Natural killer cell treated with Interleukin-12 subunit alpha and Interleukin-12 subunit beta and Interleukin-15 and Interleukin-18, amount 100 ng/mL, for 72 hours (primary cell): ENCODE measurements at places on chromosomes 4 and X.

DNA sequence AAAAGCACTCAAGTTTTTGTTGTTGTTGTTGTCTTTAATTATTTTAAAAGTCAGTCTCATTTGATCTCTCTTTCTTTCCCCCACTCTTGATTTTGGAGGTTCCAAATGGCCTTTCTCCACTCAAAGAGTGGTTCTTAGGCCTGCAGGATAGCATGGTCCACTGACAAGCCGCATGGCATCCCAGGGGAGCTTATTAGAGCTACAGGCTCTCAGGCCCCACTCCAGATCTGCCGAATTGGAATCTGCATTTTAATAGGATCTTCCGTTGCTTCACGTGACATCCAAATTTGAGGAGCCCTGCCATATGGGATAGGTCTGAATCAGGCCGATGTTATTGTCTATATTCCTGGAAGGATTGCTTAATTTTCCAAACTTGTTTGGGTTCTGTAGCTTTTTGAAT is 72.1 kb downstream of the CPE start:
- H3K27me3 ChIP-seq = peaks cover 5% of the 10 kb centered on the region
- no peak overlapping the region for H3K4me3 ChIP-seq
- peaks cover 4% of the 10 kb centered on the region for H3K4me1 ChIP-seq
- no peak overlapping the region for H3K27ac ChIP-seq
- no peak for DNase-seq

- H3K4me3 ChIP-seq = no peak overlapping the region
- no peak for DNase-seq
- H3K27me3 ChIP-seq = no peaks in the 10 kb centered on the region
- H3K4me1 ChIP-seq = peaks cover 8% of the 10 kb centered on the region
These were observed 93.1 kb downstream of the DOCK11 start for GRCh38 chrX:118588715-118589114.

DNA sequence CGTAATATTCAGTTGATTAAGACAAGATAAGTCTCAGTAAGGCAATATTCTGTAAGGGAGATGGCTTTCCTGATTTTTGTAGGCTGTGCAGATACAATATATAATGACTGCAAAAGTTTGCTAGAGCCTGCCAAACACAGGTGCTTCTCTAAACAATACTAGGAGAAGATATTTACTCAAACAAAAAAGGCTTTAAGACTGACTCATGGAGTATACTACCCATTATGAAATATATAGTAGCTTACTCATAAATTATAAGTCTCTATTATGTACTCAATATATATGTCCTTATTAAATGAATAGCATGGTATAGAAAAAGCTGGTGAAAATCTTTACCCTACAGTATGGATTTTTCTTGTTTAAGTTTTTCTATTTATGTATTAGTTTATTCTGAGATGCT is 93.2 kb upstream of the IL15 start:
- no peaks in the 10 kb centered on the region for H3K36me3 ChIP-seq
- H3K4me1 ChIP-seq = no peaks in the 10 kb centered on the region
- no peak for DNase-seq
- H3K4me3 ChIP-seq = no peak overlapping the region

DNA sequence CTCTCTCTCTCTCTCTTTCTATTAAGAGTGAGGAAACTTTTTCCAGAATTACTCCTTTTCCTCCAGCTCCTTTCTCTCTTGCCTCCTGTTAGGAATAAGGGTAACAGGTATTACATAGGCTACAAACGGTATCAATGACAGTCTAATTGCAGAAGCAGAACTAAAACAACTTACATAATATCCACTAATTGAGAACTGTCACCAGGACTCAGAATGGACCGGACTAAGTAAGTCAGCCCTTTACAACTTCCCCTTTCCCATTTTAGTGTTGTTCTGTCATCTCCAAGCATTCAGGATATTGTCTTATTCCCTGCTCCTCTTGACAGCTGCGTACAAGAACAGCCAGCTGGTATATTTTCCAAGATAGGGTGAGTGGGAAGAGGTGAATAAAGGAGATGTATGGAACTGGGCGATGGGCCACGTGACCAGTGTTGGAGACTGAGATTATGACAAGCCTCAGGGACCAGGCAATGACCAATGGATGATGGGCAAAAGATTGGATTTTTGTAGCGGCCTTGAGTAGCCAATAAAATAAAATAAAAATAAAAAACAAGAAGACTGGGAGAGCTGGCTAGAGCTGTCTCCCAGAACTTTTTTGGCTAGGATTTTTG is 2.3 kb upstream of the FNIP2 start:
- no peaks in the 10 kb centered on the region for H3K36me3 ChIP-seq
- peaks cover 8% of the 10 kb centered on the region for H3K27me3 ChIP-seq
- peaks cover 32% of the 10 kb centered on the region for H3K4me1 ChIP-seq
- DNase-seq = no peak

DNA sequence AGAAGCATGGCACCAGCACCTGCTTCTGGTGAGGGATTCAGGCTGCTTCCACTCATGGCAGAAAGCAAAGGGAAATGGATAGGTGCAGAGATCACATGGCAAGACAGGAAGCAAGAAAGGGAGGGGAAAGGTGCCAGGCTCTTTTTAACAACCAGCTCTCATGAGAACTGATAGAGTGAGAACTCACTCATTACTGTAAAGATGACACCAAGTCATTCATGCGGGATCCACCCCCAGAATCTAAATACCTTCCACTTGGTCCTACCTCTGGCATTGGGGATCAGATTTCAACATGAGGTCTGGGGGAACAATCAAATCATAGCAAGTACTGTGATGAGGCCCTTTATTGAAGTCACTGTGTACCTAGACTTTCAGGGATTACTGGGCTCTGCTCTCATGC is 72.0 kb upstream of the PRDM5 start:
- H3K27me3 ChIP-seq = peaks cover 9% of the 10 kb centered on the region
- no peak overlapping the region for H3K4me3 ChIP-seq
- H3K4me1 ChIP-seq = no peaks in the 10 kb centered on the region
- H3K27ac ChIP-seq = no peak overlapping the region

GRCh38 chr4:84730375-84730774 is 147.4 kb downstream of the CDS1 start:
- no peaks in the 10 kb centered on the region for H3K4me1 ChIP-seq
- DNase-seq = no peak

DNA sequence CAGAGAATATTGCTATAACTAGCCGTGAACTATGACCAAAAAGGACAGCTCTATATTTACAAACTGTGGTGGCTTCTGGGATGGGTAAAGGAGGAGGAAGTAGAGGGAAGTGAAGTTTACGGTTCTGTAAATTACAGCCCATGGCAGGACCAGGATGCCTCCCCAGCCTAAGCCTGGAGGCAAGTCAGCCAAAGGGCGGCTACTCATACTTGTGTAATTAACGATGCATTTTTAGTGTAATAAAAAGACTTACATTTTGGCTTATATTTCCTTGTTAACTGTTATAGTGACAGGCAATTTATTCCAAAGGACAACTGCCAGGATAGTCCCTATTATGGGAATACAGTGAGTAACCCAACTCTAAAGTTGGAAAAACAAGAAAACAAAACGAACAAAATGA is 139.9 kb upstream of the OTUD4 start:
- H3K27ac ChIP-seq = no peak overlapping the region
- DNase-seq = no peak
- no peaks in the 10 kb centered on the region for H3K36me3 ChIP-seq
- no peaks in the 10 kb centered on the region for H3K4me1 ChIP-seq

DNA sequence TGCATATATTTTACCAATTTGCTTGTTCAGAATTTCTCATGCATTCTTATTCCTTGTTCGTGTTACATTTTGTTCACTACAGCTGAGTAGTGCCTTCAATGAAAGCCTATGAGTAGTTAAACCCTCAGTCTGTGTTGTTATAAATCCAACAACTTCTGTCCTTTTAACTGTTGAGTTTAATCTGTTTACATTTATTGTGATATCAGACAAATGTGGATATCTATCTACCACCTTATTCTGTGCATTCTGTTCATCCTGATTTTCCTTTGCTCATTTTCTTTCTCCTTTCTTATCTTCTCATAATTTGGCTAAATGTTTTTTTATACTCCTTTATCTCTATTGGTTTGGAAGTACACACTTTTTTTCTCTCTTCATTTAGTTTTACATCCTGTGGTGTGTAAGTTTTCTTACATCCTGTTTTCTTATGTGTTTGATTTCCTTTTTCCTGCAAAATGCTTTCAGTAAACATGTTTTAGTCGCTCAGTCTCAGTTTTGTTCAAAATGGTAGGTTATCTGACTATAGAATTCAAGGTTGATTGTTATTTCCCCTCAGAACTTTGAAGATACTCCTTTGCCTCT is 54.2 kb downstream of the CASP6 start:
- H3K27me3 ChIP-seq = no peaks in the 10 kb centered on the region
- no peak for DNase-seq
- H3K4me3 ChIP-seq = peak overlapping the region; percentile 66
- H3K36me3 ChIP-seq = peaks cover 14% of the 10 kb centered on the region

DNA sequence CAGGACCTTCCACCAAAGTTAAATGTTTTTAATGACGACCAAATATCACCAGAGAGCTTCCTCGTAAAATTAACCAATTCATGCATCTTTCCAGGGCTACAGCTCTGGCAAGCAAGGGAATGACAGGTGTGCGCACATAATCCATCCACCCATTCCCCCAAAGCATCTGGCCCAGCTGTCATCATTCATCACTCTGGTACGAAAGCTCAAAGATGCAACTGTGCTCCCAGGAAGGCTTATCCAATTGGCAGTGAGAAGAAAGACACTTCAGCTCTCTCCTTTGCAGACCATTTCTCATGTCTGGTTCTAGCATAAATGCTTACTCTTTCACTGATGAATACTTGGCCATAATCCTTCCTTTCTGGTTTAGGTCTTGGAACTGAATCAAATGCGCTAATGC is 139.2 kb downstream of the NSUN7 start:
- DNase-seq = no peak
- no peaks in the 10 kb centered on the region for H3K36me3 ChIP-seq
- no peak overlapping the region for H3K27ac ChIP-seq
- peaks cover 11% of the 10 kb centered on the region for H3K27me3 ChIP-seq

DNA sequence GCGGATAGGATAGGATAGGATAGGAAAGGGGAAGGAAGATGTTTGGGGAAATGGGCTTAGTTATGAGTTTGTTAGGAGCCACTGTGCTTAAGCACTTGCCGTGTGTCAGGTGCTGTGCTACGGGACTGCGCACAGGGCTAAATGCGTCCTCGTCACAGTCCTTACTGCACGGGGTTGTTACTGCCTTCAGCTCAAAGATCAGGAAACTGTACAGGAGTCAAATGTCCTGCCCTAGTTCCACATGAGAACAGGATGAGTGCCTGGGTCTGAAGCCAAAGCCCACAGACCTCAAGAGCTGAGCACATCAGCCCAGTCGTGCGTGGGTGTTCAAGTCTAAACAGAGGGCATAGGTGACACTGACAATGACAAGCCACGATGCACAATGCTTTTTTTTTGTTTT is 15.0 kb downstream of the ACSL1 start:
- H3K4me3 ChIP-seq = no peak overlapping the region
- H3K27me3 ChIP-seq = no peaks in the 10 kb centered on the region
- peaks cover 55% of the 10 kb centered on the region for H3K4me1 ChIP-seq
- H3K36me3 ChIP-seq = peaks cover 4% of the 10 kb centered on the region
- no peak for DNase-seq
- H3K27ac ChIP-seq = no peak overlapping the region

GRCh38 chr4:80189956-80190677 is 7.2 kb upstream of the PRDM8 start:
- H3K27me3 ChIP-seq = peaks cover 26% of the 10 kb centered on the region
- no peak overlapping the region for H3K27ac ChIP-seq
- H3K36me3 ChIP-seq = peaks cover 16% of the 10 kb centered on the region
- peaks cover 14% of the 10 kb centered on the region for H3K4me1 ChIP-seq

DNA sequence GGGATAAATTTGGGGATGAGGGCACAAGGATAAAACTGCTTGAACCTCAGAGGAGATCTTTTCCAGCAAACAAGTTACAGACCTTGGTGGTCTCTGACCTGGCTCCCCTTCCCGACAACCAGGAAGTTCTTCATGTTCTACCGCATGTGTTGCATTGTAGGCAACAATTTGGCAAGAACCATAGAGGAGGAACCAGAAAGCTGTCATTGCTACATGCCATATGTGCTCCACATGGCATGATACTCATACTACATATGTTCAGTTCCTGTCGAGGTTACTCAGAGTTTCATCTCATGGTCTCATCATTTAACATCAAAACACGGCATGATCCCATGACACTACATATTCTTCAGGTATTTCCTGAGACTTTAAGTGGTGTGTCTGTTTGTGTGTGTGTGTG is 235.9 kb downstream of the OR13H1 start:
- no peak for DNase-seq
- no peaks in the 10 kb centered on the region for H3K36me3 ChIP-seq
- no peak overlapping the region for H3K4me3 ChIP-seq
- H3K27me3 ChIP-seq = no peaks in the 10 kb centered on the region

GRCh38 chr4:168498251-168498650 is 1.4 kb downstream of the PALLD start:
- no peaks in the 10 kb centered on the region for H3K4me1 ChIP-seq
- no peak overlapping the region for H3K4me3 ChIP-seq
- H3K27me3 ChIP-seq = peaks cover 16% of the 10 kb centered on the region

- H3K4me1 ChIP-seq = peaks cover 17% of the 10 kb centered on the region
- H3K27me3 ChIP-seq = no peaks in the 10 kb centered on the region
- no peak for DNase-seq
- H3K36me3 ChIP-seq = no peaks in the 10 kb centered on the region
- H3K4me3 ChIP-seq = no peak overlapping the region
These were observed 71.6 kb upstream of the TEX13D start for GRCh38 chrX:124260845-124261244.
